ENCODE measurements at places on chromosomes 4 and X.

DNA sequence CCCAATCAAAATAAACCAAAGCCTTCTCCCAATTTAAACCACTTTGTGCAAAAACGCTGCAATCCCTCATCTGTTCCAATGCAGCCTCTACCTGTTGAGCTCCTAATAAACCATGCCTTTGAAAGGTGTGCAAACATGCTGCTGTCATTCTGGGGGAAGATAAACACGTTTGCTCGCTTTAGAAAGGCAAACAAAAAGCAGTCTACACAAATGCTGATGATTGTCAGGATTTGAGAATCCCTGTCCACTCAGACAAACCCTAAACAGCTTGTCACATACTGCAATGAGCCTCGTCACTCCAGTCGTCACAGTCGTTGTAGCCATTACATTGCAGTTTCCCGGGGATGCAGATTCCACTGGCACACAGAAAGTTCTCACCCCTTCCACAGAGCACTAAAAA is 145.2 kb downstream of the CORIN start:
- no peak for ATAC-seq

DNA sequence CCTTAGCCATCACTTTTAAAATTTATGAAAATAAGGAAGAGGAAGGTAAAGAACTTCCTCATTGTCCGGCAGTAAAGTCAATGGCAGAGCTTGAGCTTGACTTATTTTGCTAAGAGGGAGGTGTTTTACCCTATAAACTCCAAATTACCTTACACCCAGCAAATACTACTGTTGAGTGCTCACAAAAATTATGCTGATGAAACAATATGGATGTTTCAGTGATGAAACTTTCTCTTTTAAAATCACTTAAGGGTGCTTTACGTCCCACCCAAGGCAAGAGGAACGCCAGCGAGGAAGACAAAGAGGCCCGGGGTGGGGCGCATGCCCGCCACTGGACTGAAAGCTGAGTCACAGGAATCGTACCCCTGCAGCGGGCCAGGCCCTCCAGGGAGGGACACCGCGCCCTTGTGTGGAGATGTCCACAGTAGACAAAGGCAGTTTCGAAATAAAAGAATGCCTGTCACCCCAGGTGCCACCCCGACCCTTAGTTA is 560 bp upstream of the TMSB4X start:
- peak; percentile 39 for ATAC-seq

DNA sequence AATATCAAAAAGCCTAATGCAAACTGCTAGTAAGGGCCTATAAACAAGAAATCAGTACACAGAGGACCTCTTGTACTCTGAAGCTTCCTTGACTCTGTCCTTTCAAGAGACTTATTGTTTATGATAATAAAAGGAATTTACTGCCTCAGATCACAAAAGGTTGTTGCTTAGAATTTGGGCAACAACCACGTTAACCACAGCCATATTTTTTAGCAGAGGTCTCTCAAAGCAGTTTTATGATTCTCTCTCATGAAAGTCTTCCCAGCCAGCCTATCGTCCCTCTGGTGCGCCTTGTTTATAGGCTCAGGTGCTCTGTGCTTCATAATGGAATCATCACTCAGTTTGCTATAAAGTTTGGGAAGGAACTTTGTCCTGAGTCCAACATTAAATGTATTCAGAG is 270.6 kb downstream of the RCHY1 start:
- no peak for ATAC-seq

DNA sequence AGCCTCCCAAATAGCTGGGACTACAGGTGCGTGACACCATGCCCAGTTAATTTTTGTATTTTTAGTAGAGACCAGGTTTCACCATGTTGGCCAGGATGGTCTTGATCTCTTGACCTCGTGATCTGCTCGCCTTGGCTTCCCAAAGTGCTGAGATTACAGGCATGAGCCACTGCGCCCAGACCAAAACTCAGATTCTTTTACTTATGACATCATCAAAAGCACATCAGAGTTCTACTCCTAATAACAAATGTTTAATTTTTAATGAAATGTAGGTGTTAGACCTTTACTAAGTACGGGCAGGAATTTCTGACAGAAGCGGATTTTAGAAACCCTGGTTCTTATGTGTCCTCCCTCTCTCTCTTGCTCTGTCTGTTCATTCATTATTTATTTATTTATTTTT is 38.5 kb upstream of the ERVMER34-1 start:
- ATAC-seq = no peak

DNA sequence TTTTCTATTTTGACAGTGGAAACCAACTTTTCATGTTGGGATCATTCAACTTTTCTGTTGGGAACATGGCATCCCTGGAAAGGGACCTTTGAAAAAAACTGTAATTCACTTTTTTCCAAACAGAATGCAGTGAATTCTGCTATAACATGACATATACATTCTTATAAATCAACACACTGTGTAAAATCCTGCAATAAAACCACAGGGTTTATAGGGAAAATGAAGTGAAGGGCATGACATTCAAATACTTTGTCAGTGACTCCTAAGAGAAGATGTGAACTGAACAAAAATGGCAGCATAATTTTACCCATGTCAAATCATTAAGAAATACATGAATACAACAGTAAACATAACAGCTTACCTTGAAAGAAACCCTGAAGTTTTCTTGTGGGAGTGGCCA is 264.5 kb upstream of the ANKRD50 start:
- ATAC-seq = no peak

DNA sequence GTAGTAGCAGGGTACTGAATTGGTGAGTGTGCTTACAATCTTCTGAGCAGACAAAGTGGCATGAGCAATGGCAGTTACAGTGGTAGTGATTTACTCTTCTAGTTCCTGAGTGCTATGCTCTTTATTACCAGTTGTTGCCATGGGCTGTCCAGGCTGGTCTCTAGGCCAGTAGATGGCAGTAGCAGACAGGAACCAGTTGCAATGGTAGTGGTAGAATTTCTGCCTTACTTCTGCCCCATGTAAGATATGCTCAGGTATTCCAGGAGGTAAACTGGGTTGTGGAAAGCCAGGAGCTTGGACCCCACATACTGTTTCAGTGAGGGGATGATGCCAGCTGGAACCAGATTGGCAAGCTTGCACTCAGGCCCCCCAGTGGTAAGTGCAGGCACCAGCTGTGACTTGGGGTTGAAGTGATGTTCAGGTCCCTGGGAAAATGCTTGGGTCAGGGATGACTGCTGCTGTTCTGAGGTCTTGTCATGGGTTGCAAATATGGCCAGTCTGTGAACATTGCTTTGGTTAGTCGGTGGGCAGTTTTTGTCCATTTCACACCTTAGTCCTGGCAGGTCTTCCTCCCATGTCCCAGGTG is 63.0 kb upstream of the ZXDB start:
- no peak for ATAC-seq

DNA sequence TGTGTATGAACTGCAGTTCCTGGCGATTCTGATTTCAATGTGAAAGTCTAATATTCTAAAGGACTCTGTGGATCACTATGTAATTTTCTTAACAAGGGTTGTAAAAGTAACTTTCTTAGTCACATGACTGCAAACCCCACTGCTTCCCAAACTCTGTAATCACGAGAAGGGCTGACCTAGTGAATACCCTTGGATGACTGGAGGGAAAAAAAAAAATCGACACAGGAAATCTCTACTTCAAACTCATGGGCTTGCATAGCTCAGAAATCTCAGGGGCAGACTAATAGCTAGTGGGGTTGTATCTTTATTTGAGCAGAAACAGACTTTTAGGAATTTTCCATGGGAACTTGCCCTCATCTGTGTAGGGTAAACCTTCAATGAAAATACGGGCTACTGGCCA is 4.8 kb upstream of the MXRA5 start:
- ATAC-seq = no peak

GRCh38 chr4:107709916-107710315 is 10.1 kb downstream of the PAPSS1 start:
- ATAC-seq = peak; percentile 50
